ENCODE measurements at places on chromosomes 3 and 15.

- no peak for DNase-seq
Observed at GRCh38 chr3:143120716-143121240, 1.2 kb downstream of the CHST2 start.

GRCh38 chr3:59081071-59081470 is 31.2 kb upstream of the CFAP20DC start:
- DNase-seq = no peak

GRCh38 chr15:23073890-23074646 is 34.7 kb upstream of the TUBGCP5 start:
- DNase-seq = peak; percentile 80

GRCh38 chr3:56309465-56309864 is 158.8 kb downstream of the ERC2 start:
- DNase-seq = no peak

GRCh38 chr15:101607108-101607507 is 45.1 kb downstream of the TM2D3 start:
- no peak for DNase-seq

- no peak for DNase-seq
Observed at GRCh38 chr3:43477600-43477999, 144.2 kb downstream of the ANO10 start.

DNA sequence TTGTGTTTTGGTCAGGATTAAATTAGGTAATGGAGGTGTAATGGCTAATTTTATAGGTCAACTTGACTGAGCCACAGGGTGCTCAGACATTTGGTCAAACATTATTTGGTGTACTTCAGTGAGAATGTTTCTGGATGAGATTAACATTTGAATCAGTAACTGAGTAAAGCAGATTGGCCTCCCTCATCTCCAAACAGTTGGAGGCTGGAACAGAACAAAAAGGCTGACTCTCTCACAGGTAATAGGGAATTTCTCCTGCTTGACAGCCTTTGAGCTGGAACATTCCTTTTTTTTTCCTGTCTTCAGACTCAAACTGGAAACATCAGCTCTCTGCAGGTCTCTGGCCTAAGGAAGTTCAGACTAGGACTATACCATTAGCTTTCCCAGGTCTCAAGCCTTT is 280.7 kb downstream of the ZBTB20 start:
- DNase-seq = no peak

GRCh38 chr3:172855037-172855436 is 104.5 kb downstream of the ECT2 start:
- no peak for DNase-seq

GRCh38 chr3:124174476-124174875 is 182.6 kb upstream of the ROPN1 start:
- peak; percentile 30 for DNase-seq

DNA sequence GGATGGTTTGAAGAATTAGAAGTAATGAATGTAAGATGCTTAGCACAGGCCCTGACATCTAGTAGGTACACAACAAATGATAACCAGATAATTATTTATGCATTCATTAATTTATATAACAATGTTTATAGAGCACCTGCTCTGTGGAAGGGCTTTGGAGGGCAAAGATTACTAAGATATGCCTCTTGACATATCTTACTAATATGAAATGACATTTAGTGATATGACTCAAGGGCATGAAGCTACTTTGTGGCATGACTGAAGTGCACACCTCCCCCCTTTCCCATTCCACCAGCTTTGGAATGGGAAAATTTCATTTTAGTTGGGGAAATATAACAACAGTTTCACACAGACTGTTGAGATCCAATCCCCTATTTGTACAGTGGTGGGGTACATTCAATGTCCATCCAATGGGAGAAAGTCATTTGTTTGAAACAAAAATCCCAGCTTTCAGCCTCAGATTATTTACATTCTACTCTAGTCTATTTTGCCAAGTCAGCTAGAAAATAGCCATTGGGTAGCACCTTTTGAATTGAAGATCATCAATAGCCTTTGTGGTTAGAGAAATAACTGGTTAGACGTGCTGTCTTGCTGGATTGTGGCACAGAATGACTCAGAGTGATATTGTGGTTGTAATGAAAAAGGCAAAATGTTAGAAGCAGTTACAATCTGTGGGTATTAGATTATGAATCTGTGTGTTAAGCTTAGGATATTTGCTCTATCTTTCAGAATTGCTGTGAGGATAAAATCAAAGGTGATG is 72.9 kb downstream of the MOBP start:
- no peak for DNase-seq

DNA sequence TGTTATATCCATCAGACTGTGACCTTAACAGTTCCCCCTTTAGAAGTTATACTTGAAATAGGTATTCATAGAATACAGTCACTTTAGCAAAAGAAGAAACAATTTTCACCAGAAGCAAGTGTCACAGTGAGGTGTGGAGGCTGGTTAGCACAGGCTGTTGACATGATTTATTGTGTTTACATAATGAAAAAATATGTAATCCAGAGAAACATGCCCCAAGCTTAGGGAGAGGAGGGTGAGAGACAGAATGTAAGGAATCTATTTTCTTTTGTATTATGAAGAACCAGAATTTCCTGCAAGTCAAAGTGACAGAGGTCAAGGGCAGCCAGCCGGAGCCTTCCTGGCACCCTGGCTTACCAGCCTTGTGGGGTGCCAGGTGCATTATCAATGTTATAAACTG is 4.0 kb downstream of the IL12A start:
- DNase-seq = no peak

DNA sequence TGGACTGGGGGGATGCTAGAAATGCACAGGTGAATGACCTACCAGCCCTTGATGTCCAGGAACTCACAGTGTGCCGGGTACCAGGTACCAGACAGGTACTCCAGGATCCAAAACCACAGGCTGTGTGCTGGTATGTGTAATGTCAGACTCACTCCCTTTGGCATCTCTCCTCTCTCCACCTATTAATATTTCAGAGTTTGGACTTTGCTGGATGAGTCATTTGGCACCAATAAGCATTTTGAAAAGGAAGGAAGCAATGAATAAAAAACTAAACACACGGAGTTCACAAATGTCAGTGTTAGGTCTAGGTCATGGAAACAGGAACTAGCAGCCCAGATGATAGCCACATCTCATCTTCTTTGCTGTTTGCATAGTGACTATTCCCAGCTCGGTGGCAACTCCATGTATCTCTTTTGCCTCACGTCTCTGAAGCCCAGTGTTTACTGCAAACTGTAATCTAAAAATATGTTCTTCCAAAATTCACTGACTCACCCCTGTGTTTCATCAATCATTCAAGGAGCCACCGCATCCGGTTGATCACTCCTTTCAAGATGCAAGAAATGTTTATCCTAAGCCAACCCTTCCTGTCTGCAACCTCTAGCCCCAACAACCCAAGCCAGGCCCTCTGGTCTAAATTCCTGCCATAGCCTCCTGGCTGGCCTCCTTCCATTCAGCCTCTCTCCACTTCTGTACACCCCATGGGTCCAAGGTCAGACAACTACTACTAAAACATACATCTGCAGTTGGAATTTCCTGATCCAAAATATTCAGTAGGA is 8.4 kb downstream of the ITGB5 start:
- DNase-seq = peak; percentile 44

- no peak for DNase-seq
Observed at GRCh38 chr3:155110022-155110421, 29.9 kb downstream of the MME start.

- DNase-seq = no peak
Observed at GRCh38 chr3:113597596-113598354, 65.4 kb downstream of the SIDT1 start.

DNA sequence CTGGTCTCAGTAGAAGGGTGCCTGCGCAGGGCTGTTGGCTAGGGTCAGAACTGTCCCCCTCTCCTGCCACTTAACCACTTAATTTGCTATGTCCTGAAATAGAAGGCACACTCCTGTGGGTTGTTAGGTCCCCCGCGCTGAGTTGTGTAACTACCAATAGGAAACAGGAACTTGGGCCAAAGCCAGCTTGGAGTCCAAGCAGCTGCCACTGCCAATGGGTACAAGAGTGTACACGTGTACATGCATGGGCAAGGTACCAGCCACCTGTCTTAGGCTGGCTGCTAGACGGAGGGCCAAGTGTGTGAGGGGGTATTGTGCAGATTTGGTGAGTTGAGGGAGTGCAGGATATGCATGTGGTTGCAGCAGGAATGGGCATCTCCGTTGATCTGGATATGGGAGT is 29.7 kb upstream of the POLG start:
- no peak for DNase-seq

- DNase-seq = no peak
Observed at GRCh38 chr3:78035131-78035641, 995.3 kb downstream of the ROBO2 start.

DNA sequence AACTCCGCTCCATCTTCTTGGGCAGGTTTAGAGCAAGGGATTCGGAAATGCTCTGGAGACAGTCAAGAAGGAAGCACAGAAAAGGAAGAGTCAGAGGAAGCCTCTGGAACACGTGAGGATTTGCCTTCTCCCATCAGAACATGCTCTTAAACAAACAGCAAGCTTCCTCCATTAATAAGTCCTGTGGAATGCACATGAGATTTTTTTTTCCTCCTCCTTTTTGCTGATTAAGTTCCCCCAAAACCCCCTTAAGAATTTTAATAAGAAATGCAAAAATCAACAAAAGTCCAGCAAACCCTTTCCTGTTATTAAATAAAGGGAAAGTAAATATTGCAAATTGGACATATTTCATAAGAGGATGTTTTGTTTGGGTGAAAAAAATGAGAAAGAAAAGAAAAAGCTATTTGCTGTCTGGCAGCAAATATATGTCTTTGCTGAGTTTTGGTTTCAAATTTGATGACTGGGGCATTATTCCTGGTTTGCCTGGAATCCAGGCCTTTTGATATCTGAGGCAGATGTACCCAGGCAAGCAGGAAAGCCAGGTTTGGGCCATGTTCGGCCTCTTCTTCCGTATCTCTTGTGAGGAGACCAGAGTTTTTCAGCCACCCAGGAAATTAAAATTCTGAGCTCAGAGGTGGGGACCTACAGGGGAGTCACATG is 7.9 kb upstream of the TSEN2 start:
- DNase-seq = no peak
